ENCODE measurements at places on chromosomes 16 and 17. TPM values are rescaled to one million over a fixed set of nuclear protein-coding genes. Genes with fewer than 3 reads are reported as not detected.

DNA sequence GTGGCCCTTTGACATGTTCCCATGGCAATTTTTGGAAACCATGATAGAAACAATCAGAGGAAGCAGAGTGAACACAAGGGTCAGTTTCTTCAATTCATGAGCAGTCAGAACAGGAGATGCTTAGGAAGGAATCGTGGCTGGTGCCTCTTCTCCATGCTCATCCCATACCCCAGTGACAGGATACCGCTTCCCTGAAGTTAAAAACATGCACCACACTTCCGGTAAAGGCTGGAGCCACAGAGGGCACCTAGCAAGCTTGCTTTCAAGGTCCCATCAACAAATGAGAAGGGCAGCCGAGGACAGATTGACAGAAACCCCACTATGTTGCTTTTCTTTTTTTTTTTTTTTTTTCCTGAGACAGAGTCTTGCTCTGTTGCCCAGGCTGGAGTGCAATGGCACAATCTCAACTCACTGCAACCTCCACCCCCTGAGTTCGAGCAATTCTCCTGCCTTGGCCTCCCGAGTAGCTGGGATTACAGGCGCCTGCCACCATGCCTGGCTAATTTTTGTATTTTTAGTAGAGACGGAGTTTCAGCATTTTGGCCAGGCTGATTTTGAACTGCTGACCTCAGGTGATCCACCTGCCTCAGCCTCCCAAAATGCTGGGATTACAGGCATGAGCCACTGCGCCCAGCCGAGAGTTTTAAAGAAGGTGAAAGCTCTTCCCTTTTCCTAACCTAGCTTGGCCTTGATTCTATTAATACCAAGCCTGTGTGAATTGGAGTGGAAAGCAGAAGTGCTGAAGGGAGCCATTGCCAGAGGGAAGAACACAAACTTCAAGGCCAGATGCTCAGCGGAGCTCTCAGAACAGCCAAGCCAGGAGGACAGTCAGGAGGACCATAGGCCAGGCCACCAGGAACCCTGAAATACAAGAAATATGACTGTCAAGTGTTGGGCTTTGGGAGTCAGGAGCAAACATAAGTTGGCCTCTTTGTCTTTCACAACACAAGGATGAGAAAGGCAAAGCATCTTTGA, 16.6 kb downstream of the GP2 start:
- H3K27me3 ChIP-seq: no peaks in the 10 kb centered on the region
- no peak overlapping the region for H3K27ac ChIP-seq
- H3K4me1 ChIP-seq: no peaks in the 10 kb centered on the region

GRCh38 chr16:57240851-57241250, 4.2 kb upstream of the ARL2BP start:
- peaks cover 5% of the 10 kb centered on the region for H3K4me1 ChIP-seq
- no peak for DNase-seq
- H3K27ac ChIP-seq: no peak overlapping the region
- no peak overlapping the region for H3K4me3 ChIP-seq
- H3K36me3 ChIP-seq: peaks cover 7% of the 10 kb centered on the region

The GFAP gene
- total RNA-seq: 0.33 TPM

The SNAI3 gene
- 0.17 TPM for total RNA-seq

- no peaks in the 10 kb centered on the region for H3K4me1 ChIP-seq
- no peaks in the 10 kb centered on the region for H3K27me3 ChIP-seq
- H3K27ac ChIP-seq: no peak overlapping the region
- no peak overlapping the region for H3K4me3 ChIP-seq
These were observed 609.6 kb upstream of the C16orf82 start for GRCh38 chr16:26457095-26457494.

- no peak overlapping the region for H3K4me3 ChIP-seq
- H3K36me3 ChIP-seq: peaks cover 7% of the 10 kb centered on the region
- H3K27me3 ChIP-seq: no peaks in the 10 kb centered on the region
- H3K4me1 ChIP-seq: peaks cover 21% of the 10 kb centered on the region
- H3K27ac ChIP-seq: no peak overlapping the region
These were observed 16.0 kb downstream of the MMD start for GRCh38 chr17:55405600-55405999.

GRCh38 chr16:76487411-76488064, 210.3 kb downstream of the CNTNAP4 start:
- no peak overlapping the region for H3K27ac ChIP-seq
- H3K36me3 ChIP-seq: no peaks in the 10 kb centered on the region
- no peaks in the 10 kb centered on the region for H3K27me3 ChIP-seq
- peaks cover 19% of the 10 kb centered on the region for H3K4me1 ChIP-seq

The KRTAP3-2 gene
- not detected for total RNA-seq

Measured in liver (tissue), 10 donors.